ENCODE measurements at places on chromosomes 13 and 19. TPM values are rescaled to one million over a fixed set of nuclear protein-coding genes. Genes with fewer than 3 reads are reported as not detected.

GRCh38 chr13:77422724-77423123 is 95.8 kb upstream of the MYCBP2 start:
- no peak for DNase-seq

DNA sequence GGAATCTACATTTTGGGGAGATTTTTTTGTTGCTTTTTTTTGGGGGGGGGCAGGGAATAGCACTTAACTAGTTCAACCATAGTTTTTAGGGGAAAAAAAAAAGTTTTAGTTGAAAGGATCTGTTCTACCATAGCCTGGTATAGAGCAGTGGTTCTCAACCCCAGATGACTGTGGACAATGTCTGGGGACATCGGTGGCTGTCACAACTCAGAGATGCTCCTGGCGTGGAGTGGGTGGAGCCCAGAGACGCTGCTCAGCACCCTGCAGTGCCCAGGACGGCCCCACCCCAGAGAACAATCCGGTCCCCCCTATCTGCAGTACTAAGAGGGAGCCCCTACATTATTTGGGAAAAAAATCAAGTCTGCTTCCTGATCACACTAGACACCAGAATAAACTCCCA is 8.3 kb downstream of the GNG7 start:
- DNase-seq, result no peak

DNA sequence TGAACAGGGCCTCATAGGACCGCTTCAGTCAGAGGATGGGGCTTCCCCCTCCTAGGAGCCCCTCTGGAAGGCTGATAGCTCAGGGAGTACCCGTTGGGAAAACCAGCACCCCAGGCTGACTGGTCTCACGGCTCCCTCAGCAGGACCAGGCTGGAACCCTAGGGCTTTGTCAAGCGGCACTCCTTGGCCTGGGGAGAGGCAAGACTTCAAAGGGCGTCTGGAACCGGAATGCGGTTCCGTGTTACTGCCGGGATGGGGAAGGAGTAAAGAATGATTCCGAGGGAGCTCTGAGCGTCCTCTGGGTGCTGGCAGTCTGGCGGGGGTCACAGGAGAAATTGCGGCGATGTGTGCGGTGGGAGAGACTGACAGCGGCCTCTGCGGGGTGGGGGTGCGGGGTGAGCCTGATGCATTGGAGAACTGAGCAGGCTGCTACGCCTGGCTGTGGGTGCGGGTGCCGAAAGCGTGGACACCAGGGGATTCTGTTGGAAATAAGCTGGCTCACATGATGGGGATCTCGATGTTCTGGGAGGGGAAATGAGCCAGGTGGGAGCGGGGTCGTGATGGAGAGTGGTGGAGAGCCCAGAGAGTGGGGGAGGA is 1.9 kb downstream of the COX6B2 start:
- DNase-seq, result no peak

DNA sequence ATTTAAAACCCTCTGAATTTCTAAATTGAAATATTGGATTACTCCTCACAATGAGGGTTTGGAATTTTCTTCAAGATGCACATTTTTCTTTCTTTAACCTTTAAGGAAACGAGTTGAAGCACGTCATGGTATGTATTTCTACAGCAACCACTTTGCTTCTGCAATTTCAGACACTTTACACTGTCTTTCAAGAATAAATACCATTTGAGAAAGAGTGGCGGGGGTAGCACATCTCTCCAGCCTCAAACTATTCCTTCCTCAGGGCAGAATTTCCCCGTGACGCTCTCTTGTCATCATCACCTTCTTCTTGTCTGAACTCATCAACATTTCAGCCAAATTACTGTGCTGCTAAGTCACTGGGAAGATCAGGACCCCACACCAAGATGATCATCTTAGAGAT is 1073.4 kb downstream of the EFNB2 start:
- DNase-seq, result no peak

DNA sequence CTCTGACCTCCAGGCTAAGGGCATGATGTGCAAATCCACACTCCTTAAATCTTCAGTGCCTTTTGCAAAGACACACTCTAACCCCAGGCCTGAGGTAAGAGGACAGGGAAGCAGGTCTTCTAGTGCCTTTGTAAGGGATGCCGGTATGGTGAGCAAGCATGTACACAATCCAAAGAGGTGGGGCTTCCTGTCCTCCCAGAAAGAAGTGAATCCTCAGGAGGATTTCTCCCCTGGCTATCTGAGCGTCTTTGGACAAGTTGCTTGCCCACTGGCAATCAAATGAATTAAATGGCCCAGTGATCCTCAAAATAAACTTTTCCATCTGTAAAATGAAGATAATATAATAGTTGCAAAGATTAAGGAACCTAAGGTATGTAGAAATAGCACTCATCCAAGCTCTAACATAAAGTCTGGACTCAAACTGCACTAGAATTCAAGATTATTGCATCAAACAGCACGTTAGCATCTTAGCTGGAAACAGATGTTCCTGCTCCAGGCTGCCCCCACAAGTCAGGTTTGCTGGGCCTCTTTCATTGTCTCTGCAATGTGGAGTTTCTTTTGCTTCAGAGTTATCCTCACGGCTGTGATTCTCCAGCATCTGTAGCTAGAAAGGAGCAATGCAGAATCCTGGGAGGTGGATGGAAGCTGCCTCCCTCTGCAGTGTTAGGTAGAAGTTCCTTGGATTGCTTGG is 249.6 kb downstream of the TSHZ3 start:
- no peak for DNase-seq

The ZSCAN5C gene
- 0.14 TPM for polyA plus RNA-seq

The ABCA7 gene
- 6.7 TPM for polyA plus RNA-seq
